ENCODE measurements at places on chromosomes 2 and 18.

DNA sequence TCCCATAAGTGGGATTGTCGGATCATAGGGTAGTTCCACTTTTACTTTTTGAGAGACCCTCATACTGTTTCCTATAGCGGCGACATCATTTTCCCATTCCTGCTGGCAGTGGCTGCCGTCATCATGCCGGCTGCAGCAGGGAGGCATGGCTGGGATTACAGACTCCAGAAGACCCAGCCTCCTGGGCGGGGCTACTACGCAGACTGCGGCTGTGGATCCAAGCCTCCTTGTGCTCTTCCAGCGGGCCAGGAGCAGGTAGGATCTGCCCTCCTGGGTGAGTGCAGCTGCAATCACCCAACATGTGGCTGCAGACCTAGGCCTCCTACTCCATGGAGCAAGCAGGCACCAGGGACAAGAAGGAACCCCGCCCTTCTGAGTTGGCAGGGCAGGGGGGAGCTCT is 359.2 kb downstream of the GALR1 start:
- DNase-seq = no peak

- DNase-seq = no peak
These were observed 54.8 kb upstream of the STRN start for GRCh38 chr2:37020887-37021796.

DNA sequence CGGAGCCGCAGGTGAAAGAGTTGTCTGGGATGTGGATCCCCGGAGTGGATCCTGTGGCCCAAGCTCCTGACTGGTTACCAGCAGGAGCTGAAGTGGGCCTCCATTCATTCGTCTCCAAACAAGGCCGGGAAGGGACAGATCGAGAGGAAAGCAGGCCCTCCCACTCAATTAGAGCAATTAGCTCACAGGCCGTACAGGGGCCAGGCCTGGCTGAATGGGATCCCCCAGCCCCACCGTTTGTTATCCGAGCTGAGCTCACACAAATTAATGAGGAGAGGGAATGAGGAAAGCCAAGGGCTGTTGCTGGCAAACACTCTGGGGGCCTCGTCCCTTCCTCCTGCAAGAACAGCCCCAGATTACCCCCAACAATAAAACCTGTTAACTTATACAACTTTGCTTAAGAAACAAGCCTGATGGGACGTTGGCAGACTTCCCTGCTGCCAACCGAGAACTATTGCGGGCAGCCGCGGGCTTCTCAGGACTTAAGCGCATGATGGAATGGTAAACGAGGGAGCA is 338.0 kb downstream of the BCL11A start:
- DNase-seq = no peak

DNA sequence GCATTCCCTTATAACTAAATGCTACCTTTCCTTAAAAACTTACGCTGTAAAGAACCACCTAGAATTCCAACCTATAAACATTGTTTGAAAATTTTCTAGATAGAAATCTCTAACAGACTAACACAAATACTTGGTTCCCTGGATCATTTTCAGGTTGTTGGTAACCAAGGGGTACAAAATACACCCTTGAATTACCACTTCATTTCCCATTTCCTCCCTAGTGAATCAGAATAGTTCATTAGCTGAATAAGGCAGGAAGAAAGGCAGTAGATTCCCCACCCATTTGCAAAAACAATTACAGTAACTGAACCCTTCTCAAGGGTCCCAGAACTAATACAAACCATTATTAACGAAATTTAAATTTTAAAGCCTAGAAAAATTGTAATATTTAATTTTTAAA is 5.5 kb downstream of the MEX3C start:
- no peak for DNase-seq

- peak; percentile 31 for DNase-seq
These were observed 11.6 kb downstream of the KLHL14 start for GRCh38 chr18:32761231-32761630.

DNA sequence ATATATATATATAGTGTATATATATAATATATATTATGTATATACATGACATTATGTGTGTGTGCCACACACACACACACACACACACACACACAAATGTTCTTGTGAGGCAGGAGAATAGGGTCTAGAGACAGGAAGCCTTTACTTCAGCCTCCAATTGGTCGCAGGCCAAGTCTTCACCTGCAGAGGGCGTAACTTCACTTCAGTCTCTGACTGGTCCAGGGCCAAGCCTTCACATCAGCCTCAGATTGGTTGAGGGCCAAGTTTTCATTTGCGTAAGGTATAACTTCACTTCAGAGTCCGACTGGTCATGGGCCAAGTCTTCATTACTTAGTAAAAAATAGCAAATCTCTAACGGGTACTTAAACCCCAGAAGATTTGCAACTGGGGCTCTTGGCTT is 13.2 kb upstream of the SS18 start:
- DNase-seq = peak; percentile 60

All from RPMI8226 (cell line).